Stimulated activated CD4-positive, alpha-beta T cell treated with anti-CD3 and anti-CD28 coated beads, TNF-alpha, amount 100 ng/mL, for 1 hour (primary cell): ENCODE measurements at places on chromosomes 12 and 14.

DNA sequence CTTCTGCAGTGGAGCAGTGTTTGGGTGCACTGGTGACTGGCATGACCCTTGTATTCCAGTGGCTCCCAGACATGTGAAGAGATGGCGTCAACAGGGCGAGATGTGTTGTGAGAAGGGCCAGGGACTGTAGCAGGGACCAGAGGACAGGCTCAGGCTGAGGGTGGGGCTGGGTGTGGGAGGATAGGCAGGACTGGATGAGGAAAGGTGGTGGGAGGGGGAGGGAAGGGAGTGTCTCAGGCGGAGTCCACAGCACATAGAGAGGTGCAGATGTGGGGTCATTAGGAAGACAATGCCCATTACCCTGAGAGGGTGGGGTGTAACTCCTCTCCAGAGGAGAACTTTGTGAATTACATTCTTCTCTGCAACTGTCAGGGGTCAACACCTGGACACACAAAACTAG, 78.5 kb downstream of the DICER1 start:
- DNase-seq = no peak

- DNase-seq = no peak
Measured at GRCh38 chr14:49879646-49880204, 13.2 kb upstream of the ARF6 start.

DNA sequence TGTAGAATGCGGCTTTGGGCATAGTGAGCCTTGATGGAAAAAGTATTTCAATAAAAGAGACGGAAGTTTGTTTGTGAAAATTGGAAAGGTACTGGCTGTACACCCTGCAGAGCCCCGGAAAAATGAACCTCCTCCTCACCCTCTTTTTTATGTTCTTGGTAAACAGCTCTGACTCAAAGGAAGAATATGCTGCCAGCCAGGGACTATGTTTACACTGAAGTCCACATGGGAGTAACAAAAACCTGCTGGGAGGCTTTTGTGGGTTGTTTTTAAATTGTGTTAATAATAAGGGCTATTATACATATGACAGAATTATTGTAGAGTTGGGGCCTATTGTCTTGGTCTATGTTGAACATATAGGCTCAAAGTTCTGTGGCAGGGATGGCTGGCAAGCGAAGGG, 70.7 kb downstream of the TTC8 start:
- no peak for DNase-seq

DNA sequence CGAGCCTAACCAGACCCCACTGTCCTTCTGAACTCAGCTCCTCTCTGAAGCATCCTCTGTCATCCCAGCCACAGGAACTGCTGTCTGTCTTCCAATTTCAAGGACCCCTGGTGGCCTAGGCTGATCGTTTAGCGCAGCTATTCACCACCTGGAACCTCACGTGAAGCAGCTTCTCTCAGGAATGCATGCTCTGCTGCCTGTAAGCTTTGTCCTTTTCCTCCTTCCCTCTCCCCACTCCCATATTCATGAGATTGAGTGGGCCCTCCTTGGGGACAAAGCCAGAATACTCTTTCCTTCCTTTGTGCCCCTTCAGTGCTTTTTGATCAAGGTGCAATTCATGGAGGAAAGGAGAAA, 17.2 kb downstream of the DPF3 start:
- no peak for DNase-seq
